ENCODE measurements at places on chromosomes 3 and 15.

GRCh38 chr3:36196058-36196457 lies 184.2 kb upstream of the STAC start:
- no peak for DNase-seq

DNA sequence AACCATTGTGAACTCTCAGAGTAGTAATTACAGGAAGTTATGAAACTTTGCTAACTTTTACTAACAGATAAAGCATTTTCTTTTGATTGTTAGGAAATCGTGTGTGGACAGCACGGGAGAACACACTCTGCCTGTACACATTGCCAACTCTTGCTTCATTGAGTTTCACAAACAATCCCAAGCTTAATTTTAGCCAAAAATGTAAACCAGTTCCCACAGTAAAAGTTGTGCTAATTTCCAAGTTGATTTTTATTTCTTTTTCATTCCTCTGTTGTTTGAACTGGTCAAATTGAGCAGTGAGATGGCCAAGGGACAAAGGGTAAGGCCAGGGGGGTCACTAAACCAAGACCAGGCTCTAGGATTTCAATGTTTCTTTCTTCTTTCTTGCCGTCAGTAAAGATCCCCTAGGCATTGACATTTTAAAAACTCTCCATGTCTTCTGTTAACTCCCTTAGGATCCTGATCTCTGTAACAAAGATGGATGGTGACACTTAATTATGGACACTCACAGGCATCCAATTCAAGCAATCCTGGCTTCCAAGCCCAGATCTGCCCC lies 414.9 kb downstream of the RBMS3 start:
- no peak for DNase-seq

- no peak for DNase-seq
These were observed 512 bp downstream of the LARP6 start for GRCh38 chr15:70853318-70853972.

DNA sequence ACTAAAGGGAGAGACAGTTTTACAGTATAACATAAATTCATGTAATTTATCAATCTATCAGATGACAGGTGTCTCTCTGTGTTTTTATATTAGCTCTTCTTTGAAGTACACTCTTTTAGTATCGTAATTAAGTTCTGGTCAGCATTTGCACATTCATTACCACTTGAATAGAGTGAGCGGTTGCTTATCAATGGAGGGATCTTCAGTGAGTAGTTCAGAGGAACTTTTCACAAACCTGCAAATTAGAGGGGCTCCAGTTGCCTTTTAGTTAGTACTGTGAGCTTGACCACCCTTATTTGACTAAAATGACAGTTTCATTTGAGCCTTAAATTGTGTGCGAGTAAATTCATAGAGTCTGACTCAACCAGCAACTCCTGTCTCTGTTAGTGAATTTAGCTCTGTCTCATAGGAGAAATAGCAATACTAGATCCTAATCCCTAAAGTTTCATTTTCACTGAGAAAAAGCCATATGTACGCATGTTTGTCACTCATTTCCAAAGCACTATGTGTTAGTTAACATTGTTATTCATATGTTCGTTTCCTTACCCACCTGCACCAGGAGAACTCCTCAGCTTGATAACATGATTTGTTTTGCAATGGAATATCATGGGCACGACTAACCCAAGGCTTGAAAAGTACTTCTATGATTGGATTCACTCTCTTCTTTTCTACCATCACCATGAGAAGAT lies 57.5 kb upstream of the ZBED2 start:
- no peak for DNase-seq

DNA sequence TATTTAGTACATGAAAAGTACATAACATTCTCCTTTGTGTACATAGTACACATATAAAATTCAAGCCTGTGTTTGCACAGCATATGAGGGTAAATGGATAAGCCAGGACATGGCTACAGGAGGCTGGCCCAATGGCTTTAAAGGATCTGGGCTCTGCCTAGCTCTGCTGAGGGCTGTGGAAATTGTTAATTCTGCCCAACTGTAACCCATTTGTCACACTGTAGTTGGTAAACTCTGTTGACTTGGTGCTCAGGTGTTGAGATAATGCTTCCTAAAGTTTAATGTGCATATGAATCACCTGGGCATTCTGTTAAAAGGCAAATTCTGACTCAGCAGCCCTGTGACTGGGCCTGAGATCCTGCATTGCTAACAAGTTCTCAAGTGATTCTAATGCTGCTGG lies 196.5 kb upstream of the ZPLD1 start:
- no peak for DNase-seq

DNA sequence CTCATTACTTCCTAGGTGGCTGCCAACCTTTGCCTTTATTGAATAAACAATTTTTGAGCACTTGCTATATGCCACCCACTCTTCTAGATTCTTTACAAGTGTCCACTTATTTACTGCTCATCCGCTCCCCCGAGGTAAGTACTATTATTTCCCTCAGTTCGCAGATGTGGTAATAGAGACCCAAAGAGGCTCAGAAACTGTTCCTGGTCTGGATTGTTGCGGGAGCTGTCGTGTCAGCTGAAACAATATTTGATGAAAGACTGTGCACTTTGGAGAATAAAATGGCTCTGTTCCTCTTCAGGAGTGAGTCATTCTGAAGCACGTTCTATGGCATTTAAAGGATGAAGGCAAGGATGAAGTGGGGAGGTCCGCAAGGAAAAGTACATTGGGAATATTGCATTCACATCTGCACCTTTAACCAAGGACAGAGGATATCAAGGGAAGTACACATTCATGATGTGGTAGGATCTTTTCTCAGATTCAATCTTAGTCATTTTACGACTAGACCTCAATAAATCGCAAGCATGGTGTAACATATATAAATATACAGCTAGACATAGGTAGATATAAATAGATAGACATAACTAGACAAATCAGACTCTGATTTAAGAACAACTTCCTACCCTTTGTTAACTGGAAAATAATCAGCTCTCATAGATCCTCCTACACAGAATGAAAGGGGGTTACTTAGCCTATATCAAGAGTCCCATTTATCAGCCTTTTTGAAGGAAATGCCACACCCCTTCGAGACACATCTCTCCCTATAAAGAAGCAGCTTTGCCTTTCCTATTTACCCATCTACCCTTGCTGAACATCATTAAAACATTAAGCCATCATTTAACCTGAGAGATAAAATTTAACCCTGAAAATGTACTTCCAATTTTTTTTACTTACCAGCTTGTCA lies 70.3 kb downstream of the RORA start:
- DNase-seq: no peak

DNA sequence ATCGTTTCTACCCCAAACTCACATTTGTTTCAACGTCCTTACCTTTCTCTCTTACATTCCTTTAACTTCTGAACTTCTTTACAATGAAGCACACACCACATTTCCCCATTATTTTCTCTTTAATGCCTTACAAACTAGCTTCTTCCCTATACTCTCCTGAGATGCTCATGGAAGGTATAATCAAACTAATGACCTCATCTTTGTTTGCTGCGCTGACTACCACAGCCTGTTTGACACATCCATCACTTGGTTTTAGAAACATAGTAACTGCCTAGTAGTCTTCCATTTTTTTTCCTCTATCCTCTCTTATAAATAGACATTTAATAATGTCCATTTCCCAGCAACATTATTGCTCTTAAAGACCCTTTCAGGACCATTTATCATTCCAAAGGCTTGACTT lies 230.5 kb upstream of the LRTM1 start:
- no peak for DNase-seq

GRCh38 chr3:170024581-170024980 lies 13.2 kb upstream of the GPR160 start:
- DNase-seq: no peak

DNA sequence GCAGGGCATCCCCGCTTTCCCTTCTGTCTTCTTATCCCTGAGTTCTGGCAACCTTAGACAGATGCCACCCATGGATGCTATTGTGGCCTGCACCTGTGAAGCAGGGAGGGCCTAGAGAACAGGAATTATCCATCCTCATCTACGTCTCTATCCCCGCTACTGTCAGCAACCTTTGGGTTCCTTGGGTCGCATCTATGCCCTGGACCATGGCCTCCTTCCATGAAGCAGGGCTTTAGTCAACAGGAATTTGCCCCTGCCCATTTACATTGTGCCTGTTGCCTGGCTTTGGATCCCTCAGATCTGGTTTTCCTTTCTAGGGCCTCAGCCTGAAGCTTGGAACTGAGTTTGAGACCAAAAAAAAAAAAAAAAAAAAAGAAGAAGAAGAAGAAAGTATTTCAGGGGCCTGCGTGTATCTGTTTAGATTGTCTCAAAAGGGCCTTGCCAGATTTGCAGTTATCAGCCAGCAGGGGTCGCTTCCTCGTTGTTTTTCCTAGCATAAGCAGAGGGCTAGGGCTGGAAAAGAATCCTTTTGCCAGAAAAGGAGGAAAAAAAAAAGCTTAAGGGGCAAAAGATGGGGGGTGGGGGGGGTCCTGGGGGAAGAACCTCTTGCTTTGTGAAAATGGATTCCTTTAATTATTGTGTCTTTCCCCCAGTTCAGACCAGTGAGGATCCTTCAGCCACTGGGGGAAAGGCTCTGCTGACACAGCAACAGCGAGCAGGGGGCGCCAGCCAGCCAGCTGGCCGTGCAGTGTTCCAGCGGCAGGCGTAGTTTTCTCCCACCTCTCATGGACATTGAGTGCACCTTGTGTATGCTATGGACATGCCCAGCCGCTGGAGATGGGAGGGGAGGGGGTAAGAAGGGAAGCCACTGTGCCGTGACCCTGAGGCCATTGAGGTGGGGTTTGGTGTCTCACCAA lies 65.7 kb upstream of the ALDH1L1 start:
- DNase-seq: no peak

DNA sequence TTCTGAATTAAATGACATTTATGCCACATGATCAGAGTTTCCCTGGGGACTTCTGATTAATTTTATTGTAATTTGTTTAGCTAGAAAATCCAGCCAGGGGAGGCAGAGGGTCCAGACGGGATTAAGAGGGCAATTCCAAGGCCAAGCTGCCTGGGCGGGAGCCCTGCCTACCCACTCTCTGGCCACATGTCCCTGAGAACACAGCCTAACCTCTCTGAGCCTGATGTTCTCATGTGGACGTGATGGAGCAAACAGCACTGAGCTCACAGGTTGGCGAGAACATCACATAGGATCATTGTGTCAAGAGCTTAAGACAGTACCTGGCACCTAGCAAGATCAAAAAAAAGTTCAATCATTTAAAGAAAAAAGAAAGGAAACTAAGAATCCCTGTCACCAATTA lies 1.0 kb downstream of the LRRC2 start:
- DNase-seq: no peak

DNA sequence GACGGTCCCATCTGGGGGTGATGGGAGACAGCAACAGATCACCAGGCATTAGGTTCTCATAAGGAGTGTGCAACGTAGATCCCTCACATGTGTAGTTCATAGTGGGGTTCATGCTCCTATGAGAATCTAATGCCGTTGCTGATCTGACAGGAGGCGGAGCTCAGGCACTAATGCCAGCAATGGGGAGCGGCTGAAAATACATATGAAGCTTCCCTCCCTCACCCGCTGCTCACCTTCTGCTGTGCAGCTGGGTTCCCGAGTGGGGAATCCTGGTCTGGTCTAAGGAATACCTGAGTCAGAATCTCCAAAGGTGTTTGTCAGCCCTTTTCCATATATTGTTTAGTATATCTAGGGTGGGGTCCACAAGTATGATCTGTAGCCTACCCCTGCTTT lies 52.3 kb downstream of the CHD2 start:
- DNase-seq: no peak

- DNase-seq: no peak
These were observed 596.3 kb downstream of the PYDC2 start for GRCh38 chr3:192057261-192057660.

GRCh38 chr15:39406485-39406884 lies 174.4 kb upstream of the THBS1 start:
- DNase-seq: no peak

DNA sequence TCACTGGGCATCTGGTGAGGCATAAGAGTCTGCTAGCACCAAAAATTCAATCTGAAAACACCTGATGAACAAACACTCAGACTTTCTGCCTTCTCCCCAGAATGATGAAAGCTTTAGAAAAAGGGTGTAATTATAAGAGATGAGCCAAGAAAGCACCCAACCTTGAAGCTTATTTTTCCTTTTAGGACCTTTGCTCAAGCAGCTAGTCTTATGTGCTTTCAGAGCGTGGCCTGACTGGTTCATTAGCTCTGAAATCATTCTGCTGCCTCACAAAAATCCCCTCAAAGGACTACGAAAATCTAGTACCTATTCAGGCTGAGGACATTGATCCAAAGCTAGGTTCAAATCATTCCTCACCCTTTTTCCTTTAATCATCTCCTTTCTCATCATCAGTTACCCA lies 662.3 kb downstream of the MAGI1 start:
- DNase-seq: no peak

GRCh38 chr15:93044301-93045190 lies 44.5 kb downstream of the RGMA start:
- DNase-seq: no peak

- DNase-seq: no peak
These were observed 30.6 kb upstream of the SLC6A6 start for GRCh38 chr3:14371573-14372474.

- peak; percentile 38 for DNase-seq
These were observed 34.1 kb upstream of the SFMBT1 start for GRCh38 chr3:53079791-53080555.

- DNase-seq: no peak
These were observed 665 bp downstream of the PIGB start for GRCh38 chr15:55319537-55320237.

GRCh38 chr3:123414973-123415775 lies 33.7 kb downstream of the ADCY5 start:
- no peak for DNase-seq

DNA sequence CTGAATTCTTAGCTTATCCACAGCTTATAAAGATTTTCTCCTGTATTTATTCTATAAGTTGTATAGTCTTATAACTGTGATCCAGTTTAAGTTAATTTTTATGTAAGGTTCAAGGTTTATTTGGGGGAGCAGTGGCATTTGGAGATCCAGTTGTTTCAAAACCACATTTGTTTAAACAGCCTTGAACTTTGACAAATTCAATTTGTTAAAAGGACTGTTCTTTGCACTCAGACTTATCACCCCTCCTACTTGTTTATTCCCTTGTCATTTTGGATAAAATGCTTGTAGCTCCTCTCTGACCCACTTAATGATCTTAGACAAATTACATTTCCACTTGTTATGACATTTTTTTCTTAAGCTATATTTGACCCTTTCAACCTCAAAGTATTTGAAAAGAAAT lies 327.8 kb downstream of the DOCK3 start:
- DNase-seq: no peak

Data from activated naive CD4-positive, alpha-beta T cell treated with anti-CD3 and anti-CD28 coated beads, Interleukin-2, amount 50 U/mL, for 72 hours (primary cell).